ENCODE measurements at places on chromosomes 12 and 14.

GRCh38 chr14:104658325-104658712 lies 31.1 kb upstream of the INF2 start:
- no peak overlapping the region for H3K27ac ChIP-seq
- H3K4me3 ChIP-seq = no peak overlapping the region
- no peaks in the 10 kb centered on the region for H3K36me3 ChIP-seq
- no peak for DNase-seq

GRCh38 chr14:83838226-83838625 lies 1691.7 kb upstream of the FLRT2 start:
- H3K4me3 ChIP-seq = no peak overlapping the region
- no peak overlapping the region for H3K27ac ChIP-seq
- no peaks in the 10 kb centered on the region for H3K27me3 ChIP-seq
- H3K36me3 ChIP-seq = no peaks in the 10 kb centered on the region

DNA sequence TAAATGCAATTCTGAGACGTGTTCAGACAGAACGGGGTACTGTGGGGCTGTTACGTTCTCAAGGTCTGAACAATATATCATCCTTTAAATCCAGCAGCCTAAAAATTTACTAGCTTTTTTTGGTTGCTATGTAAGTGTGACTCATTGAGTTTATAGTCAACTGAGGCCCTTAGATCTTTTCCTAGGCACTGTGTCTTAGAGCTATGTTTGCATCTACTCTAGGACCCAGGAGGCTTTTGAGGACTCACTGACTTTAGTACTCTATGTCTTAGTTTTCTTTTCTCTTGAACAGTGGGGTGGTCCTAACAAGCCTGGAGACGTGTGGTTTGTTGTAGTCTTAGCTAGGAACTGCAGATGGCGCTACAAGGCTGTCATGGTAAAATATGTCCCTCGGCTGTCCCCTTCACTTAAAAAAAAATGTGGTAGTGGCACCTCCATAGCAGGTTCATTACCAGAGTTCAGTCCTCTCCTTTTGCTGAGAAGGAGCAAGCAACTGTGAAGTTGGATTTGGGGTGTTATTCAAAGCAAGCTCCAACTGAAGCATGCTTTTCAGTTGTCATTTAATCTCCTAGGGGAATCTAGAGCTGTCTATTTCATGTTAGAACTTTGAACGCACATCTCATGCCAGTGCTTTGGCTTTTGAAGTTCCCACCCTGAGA lies 8.7 kb upstream of the SPATS2 start:
- H3K4me1 ChIP-seq = peaks cover 11% of the 10 kb centered on the region
- no peaks in the 10 kb centered on the region for H3K36me3 ChIP-seq
- no peak overlapping the region for H3K4me3 ChIP-seq

GRCh38 chr14:97943619-97944018 lies 1146.4 kb downstream of the VRK1 start:
- no peak overlapping the region for H3K4me3 ChIP-seq
- H3K4me1 ChIP-seq = no peaks in the 10 kb centered on the region
- no peak for DNase-seq
- no peaks in the 10 kb centered on the region for H3K27me3 ChIP-seq

- H3K36me3 ChIP-seq = no peaks in the 10 kb centered on the region
- DNase-seq = no peak
- H3K27ac ChIP-seq = no peak overlapping the region
These were observed 58.8 kb upstream of the KCNA1 start for GRCh38 chr12:4850857-4851380.

DNA sequence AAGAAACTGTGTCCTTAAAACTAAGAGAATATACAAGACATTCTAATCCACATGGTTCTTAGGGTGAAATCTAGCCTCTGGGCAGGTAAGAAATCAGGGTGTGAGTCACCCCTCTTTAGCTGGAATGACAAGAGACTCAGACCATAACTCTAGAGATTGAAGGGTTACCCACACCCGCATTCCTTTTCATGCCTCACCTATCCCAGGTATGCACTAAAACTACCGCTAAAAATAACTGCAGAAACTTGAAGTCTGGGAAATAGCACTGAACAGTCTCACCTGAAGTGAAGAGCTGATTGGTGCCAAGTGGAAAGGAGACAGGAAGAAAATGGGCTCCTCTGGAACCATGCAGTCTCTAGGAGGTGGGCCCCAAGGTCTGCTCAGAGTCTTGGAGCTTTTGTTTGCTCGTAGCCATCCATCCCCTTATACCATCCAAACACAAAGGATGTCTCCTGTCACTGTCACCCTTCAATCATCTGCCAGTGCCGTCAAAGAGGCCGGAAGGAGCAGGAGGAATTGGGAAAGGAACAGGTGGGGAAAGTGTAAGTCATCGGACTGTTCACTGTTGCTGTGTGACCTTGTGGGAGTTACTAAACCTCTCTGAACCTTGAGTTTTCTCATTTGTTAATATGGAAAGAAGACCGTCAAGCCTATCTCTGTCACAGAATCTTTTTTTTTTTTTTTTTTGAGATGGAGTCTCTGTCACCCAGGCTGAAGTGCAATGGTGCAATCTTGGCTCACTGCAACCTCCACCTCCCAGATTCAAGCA lies 22.4 kb downstream of the DDX47 start:
- DNase-seq = no peak
- H3K4me3 ChIP-seq = no peak overlapping the region

GRCh38 chr12:119692997-119693396 lies 25.1 kb downstream of the PRKAB1 start:
- H3K4me3 ChIP-seq = no peak overlapping the region
- H3K27me3 ChIP-seq = no peaks in the 10 kb centered on the region
- no peaks in the 10 kb centered on the region for H3K36me3 ChIP-seq
- H3K4me1 ChIP-seq = no peaks in the 10 kb centered on the region
- DNase-seq = no peak

- no peaks in the 10 kb centered on the region for H3K36me3 ChIP-seq
- no peaks in the 10 kb centered on the region for H3K4me1 ChIP-seq
- no peak overlapping the region for H3K27ac ChIP-seq
- DNase-seq = no peak
- no peak overlapping the region for H3K4me3 ChIP-seq
- no peaks in the 10 kb centered on the region for H3K27me3 ChIP-seq
These were observed 326.5 kb downstream of the NAV3 start for GRCh38 chr12:78157199-78157598.

DNA sequence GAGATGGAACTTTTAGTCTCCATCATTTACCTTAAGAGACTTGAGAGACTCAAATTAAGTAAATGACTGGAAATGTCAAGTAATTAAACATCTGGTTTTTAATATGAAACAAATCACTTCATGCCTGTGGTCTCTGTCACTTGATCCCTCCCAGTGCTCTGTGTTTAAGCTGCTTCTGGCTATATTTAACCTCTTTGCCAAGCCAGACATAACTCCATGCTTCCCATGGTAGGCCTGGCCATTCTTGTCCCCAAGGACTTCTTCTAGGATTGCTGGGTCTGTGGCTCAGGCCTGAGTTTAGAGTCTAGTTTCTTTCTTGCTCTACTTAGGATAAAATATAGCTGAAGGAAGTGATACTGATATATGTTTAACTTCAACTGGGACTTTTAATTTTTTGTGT lies 1013.6 kb downstream of the FLRT2 start:
- no peaks in the 10 kb centered on the region for H3K36me3 ChIP-seq
- no peak overlapping the region for H3K27ac ChIP-seq
- H3K4me1 ChIP-seq = no peaks in the 10 kb centered on the region

DNA sequence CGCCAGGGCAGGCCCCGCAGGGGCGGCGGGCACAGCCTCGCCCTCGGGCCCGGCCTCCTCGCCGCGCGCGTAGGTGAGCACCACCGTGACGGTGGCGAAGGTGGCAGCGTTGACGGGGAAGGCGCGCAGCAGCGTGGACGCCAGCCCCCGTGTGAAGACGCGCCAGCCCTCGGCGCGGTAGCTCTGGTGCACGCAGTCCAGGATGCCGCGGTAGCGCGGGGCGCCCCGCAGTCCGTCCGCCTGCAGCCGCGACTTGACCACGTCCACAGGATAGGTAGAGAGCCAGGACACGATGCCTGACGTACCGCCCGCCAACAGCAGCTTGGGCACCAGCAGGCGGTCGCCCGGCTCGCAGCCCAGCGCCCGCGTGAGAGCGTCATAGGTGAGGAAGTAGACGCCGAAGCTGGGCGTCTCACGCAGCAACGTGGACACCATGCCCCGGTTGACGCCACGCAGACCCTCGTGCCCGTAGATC lies 13.9 kb downstream of the SLC25A29 start:
- no peak for DNase-seq
- H3K27me3 ChIP-seq = no peaks in the 10 kb centered on the region
- peaks cover 16% of the 10 kb centered on the region for H3K36me3 ChIP-seq
- H3K4me1 ChIP-seq = peaks cover 12% of the 10 kb centered on the region
- H3K4me3 ChIP-seq = no peak overlapping the region
- no peak overlapping the region for H3K27ac ChIP-seq

- DNase-seq = no peak
- peak overlapping the region; percentile 98 for H3K4me3 ChIP-seq
- H3K36me3 ChIP-seq = no peaks in the 10 kb centered on the region
These were observed 17.6 kb upstream of the EID3 start for GRCh38 chr12:104285740-104286515.

- H3K4me3 ChIP-seq = no peak overlapping the region
- H3K36me3 ChIP-seq = no peaks in the 10 kb centered on the region
- DNase-seq = no peak
These were observed 14.0 kb downstream of the SYNE3 start for GRCh38 chr14:95502381-95502950.

GRCh38 chr14:59240356-59240755 lies 51.9 kb downstream of the DAAM1 start:
- H3K4me3 ChIP-seq = no peak overlapping the region
- H3K4me1 ChIP-seq = peaks cover 17% of the 10 kb centered on the region
- DNase-seq = no peak
- no peak overlapping the region for H3K27ac ChIP-seq

- no peak for DNase-seq
- H3K4me1 ChIP-seq = peaks cover 9% of the 10 kb centered on the region
- H3K27ac ChIP-seq = peak overlapping the region; percentile 63
- peaks cover 13% of the 10 kb centered on the region for H3K36me3 ChIP-seq
- peak overlapping the region; percentile 86 for H3K4me3 ChIP-seq
- no peaks in the 10 kb centered on the region for H3K27me3 ChIP-seq
These were observed 503 bp downstream of the FBXO21 start for GRCh38 chr12:117189725-117190209.

GRCh38 chr12:101939856-101940265 lies 62.5 kb downstream of the DRAM1 start:
- no peak overlapping the region for H3K4me3 ChIP-seq
- no peaks in the 10 kb centered on the region for H3K36me3 ChIP-seq
- no peak overlapping the region for H3K27ac ChIP-seq
- no peaks in the 10 kb centered on the region for H3K27me3 ChIP-seq
